GM23248 (cell line): ENCODE measurements at places on chromosomes 4 and X. TPM values are rescaled to one million over a fixed set of nuclear protein-coding genes. Genes with fewer than 3 reads are reported as not detected.

The ARSJ gene
- total RNA-seq, result 31.7 and 32.2 TPM in 2 replicates

The PLCXD1 gene
- total RNA-seq, result 2.1 and 4.3 TPM in 2 replicates

The TEX11 gene
- not detected in 2 replicates for total RNA-seq

The VSIG4 gene
- not detected in 2 replicates for total RNA-seq

GRCh38 chr4:126530996-126531585 is 1101.7 kb upstream of the INTU start:
- DNase-seq, result no peak

- peak; percentile 63 for DNase-seq
Observed at GRCh38 chr4:82652062-82652461, 90.3 kb upstream of the TMEM150C start.

- DNase-seq, result peak; percentile 90
Observed at GRCh38 chr4:140136509-140136908, 17.5 kb downstream of the MAML3 start.

DNA sequence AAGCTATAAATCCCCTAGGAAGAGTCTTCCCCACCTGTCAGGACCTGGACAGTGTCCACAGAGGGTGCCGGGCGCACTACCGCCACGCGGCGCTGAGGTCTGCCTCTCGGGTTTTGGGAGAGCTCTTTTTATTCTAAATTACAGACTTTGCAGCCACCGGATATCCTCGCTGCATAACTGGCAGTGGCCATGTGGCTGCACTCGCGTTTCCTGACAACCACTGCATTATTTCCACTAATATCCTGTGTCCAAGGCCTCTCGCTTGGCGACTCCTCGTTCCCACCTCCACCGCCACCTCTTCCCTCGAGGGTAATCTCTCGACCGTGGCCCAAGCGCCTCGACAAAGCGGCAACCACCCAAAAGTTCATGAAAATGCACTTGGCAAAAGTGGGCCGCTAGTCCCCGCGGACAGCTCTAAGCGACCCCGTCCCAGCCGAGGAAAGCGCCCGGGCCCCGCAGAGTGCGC is 512 bp upstream of the TMEM131L start:
- peak; percentile 75 for DNase-seq

GRCh38 chrX:109720947-109721346 is 12.1 kb downstream of the ACSL4 start:
- DNase-seq, result no peak

DNA sequence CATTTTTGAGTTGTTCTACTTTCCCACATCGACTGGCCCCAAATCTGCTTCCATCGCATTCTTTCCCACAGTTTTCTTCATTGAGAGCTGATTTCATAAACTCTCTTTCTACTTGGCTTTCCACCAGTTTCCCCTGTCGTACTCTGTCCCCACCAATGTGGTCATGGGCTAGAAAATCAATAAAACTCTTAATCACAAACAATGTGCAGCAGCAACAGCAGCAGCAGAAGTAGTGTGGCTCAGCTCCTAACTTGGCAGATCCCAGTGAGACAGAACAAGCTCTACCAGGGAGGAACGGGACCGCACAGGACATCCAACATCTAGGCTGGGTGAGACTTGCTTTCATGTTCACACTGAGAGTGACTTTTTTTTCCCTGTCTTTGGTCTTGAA is 3.1 kb upstream of the SETD7 start:
- no peak for DNase-seq

GRCh38 chr4:72846280-72847111 is 223.0 kb downstream of the COX18 start:
- DNase-seq, result peak; percentile 17
